HCT116 (cell line): ENCODE measurements at places on chromosomes 6 and 20. TPM values are rescaled to one million over a fixed set of nuclear protein-coding genes. Genes with fewer than 3 reads are reported as not detected.

DNA sequence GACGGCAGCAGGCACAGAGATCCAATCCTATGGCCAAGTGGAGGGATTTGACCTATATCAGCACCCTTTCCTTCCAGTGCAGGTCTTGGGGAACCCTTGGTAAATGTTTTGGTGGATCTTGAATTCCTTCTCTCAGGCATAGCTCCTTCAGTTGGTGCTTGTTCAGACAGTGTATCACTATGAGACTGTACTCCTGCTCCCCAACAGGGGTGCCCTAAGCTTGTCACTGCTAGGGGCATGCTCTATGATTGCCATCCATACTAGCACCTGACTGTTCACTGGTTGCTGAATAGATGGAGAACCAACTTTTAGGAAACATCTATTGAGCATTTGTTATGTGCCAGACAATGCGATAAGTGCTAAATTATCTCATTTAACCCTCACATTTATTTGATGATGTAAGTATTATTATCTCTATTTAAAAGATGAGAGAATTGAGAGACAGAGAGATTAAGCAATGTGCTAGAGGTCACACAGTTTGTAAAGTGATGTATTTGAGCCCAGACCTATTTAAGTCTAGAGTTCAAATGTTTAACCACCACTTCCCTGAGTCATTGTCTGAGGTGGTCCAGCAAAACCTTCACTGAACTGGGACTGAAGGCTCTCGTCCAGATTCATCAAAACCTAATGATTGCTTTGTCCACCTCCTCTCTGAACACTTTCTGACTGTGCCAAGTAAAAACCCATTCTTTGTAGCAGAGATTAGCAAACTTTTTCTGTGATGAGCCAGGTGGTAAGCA lies 34.3 kb downstream of the ADGRF1 start:
- peaks cover 21% of the 10 kb centered on the region; the same call in 1 of the 2 replicates for H3K36me3 ChIP-seq
- DNase-seq = no peak
- no peak overlapping the region for H3K27ac ChIP-seq
- no peaks in the 10 kb centered on the region for H3K4me1 ChIP-seq
- no peaks in the 10 kb centered on the region for H3K27me3 ChIP-seq
- no peak overlapping the region for H3K4me3 ChIP-seq

DNA sequence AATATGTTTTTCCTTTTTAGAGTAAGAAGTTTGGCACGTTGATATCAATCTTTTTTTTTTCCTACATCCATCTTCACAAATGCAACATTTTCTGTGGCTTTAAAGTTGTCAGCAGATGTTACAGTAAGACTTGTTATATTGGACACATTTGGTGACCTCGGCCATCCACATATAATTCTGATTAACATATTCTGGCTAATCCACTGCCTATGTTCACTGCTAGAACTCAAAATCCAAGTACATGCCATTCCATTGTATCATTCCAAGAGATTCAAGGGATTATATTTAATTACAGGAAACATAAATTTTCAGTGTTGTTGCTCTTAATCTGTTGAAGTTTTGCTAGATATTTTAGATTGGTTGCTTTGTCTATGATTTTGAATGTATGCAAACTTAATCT lies 367.6 kb downstream of the TENT5A start:
- no peak overlapping the region for H3K4me3 ChIP-seq
- H3K27ac ChIP-seq = no peak overlapping the region
- DNase-seq = no peak
- H3K36me3 ChIP-seq = no peaks in the 10 kb centered on the region

- peak overlapping the region; percentile 41 for H3K4me3 ChIP-seq
- H3K36me3 ChIP-seq = no peaks in the 10 kb centered on the region
- H3K4me1 ChIP-seq = peaks cover 39% of the 10 kb centered on the region
- no peaks in the 10 kb centered on the region for H3K27me3 ChIP-seq
- H3K27ac ChIP-seq = peak overlapping the region; percentile 44
- DNase-seq = peak; percentile 77
Measured at GRCh38 chr6:30877419-30878262, 6.7 kb upstream of the DDR1 start.

DNA sequence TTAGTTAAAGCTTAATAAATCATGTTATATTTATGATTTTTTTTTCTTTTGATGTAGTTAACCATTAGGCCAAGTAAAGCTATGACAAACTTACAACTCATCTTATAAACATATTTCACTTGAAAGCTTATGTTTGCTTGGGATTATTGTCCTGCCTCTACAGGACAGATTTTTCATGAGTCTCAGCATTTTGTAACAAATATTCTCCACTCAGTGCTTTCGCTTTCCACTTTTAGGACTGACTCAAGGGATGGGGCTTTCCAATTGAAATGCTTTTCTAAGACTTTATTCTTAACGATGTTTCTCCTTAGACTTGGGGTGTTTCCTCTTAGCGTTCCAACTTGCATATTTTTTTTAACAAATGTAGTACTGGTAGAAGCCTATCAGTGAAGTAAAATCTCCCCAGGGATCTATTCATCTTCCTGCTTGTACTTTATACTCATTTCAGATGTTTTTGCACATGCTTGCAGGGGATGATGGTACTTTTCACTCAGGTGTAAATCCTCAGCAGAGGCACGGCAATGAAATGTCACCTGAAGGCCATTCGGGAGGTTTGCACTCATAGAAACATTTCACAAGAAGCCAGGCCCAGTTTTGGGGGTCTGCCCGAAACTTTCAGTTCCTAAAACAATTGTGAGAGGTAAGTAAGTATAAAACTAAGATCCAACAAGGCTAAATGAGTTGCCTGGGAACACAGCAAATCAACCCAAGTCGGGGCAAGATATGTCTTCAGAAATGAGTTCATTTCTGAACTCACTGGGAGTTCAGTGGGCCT lies 298.1 kb upstream of the FOXQ1 start:
- H3K27ac ChIP-seq = no peak overlapping the region
- H3K36me3 ChIP-seq = no peaks in the 10 kb centered on the region
- H3K27me3 ChIP-seq = peaks cover 12% of the 10 kb centered on the region; the same call in 1 of the 2 replicates
- no peaks in the 10 kb centered on the region for H3K4me1 ChIP-seq
- no peak for DNase-seq

DNA sequence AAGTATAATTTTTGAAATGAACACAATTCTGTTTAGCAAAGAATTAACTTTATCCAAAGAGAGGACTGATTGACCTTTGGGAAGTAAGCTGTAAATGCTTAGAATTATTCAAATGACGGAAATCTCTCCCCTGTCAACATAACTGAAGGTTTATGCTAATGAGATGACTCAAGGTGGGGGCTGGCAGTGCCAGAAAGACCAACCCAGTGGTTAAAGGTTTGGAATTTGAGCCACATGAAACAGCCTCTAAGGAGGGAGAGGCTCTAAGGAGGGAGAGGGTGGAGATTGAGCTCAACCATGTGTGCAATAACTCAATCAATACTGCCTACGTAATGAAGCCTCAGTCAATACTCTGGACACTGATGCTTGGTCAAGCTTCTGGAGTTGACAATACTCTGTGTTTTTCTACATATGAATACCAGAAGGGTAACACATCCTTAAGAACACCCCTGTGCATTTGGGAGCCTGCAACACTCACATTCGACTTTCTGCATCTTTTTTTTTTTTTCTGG lies 123.4 kb upstream of the TENT5A start:
- no peak for DNase-seq
- no peaks in the 10 kb centered on the region for H3K36me3 ChIP-seq
- H3K27me3 ChIP-seq = no peaks in the 10 kb centered on the region
- H3K4me1 ChIP-seq = peaks cover 4% of the 10 kb centered on the region; the same call in 1 of the 2 replicates

DNA sequence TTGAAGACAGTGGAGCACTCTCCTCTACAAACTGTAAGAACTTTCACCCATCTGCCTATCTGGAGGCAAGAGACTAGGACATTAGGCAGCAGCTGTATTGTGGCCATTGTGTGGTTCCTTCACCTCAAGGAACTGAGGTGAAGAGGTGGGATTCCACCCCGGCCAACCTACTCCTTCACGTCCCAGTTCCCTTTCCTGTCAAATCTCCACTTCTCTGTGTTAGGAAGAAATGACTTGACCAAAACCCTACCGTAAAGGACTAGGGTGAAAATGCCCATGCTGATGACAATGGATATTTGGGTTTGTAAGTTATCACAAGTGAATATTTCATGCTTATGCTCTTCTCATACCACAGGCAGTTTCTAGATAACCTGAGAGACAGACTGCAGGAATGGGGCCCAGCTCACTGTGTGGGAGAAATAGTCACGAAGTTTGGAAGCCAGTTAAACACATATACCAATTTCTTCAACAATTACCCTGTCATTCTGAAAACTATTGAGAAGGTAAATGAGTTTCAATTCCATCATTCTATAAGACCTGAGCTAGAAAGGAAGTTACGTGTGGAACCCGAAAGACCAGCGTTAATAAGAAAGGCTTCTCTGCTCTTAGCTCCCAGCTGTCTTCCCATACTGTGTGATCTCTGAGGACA lies 86.6 kb downstream of the ECT2L start:
- no peak overlapping the region for H3K4me3 ChIP-seq
- H3K27me3 ChIP-seq = no peaks in the 10 kb centered on the region
- no peaks in the 10 kb centered on the region for H3K36me3 ChIP-seq
- DNase-seq = no peak
- H3K27ac ChIP-seq = no peak overlapping the region
- H3K4me1 ChIP-seq = no peaks in the 10 kb centered on the region

CST7 gene
- total RNA-seq = not detected

DNA sequence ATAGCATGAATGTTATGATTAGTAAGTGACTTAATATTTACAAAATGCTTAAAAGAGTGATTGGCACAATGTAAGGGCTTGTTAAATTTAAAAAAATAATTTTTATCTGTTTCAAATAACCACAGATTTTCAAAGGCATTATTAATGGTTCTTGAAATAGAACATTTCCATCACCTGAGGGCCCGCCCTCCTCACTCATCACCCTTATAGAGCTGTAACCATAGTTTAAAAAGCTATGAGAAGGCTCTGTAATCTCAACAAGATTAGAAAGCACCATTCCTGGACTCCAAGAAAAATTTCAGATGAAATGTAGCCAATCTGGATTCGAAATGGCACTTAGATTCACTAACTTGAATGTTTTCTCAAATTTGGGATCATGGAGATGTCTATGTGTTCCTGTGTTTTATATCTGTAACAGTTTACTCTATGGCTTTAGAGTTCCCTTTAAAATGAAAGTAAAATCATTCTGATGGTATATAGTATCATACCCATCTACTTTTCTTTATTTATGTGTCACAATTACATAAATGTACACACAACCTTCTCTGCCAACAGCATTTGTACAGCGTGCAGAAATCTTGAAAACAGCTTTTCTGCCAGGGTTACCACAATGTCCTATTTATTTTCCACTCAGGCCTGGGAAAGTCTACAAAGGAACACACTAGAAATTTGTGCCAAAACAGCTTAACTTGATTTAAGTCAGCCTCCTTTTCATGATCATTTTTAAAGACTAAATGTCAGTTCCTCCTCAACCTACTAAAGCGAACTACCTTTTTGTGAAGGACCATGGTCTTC lies 207.7 kb downstream of the TBX18 start:
- no peaks in the 10 kb centered on the region for H3K4me1 ChIP-seq
- no peak for DNase-seq
- H3K27me3 ChIP-seq = no peaks in the 10 kb centered on the region
- H3K36me3 ChIP-seq = no peaks in the 10 kb centered on the region

GRCh38 chr20:57727863-57728262 lies 18.0 kb upstream of the PMEPA1 start:
- DNase-seq = no peak
- no peak overlapping the region for H3K27ac ChIP-seq
- no peak overlapping the region for H3K4me3 ChIP-seq
- no peaks in the 10 kb centered on the region for H3K36me3 ChIP-seq
- H3K4me1 ChIP-seq = no peaks in the 10 kb centered on the region

GRCh38 chr6:155033021-155033791 lies 38.1 kb downstream of the TIAM2 start:
- no peak for DNase-seq
- no peaks in the 10 kb centered on the region for H3K4me1 ChIP-seq
- no peaks in the 10 kb centered on the region for H3K27me3 ChIP-seq
- no peak overlapping the region for H3K4me3 ChIP-seq

ABT1 gene
- total RNA-seq = 26.7 TPM

DNA sequence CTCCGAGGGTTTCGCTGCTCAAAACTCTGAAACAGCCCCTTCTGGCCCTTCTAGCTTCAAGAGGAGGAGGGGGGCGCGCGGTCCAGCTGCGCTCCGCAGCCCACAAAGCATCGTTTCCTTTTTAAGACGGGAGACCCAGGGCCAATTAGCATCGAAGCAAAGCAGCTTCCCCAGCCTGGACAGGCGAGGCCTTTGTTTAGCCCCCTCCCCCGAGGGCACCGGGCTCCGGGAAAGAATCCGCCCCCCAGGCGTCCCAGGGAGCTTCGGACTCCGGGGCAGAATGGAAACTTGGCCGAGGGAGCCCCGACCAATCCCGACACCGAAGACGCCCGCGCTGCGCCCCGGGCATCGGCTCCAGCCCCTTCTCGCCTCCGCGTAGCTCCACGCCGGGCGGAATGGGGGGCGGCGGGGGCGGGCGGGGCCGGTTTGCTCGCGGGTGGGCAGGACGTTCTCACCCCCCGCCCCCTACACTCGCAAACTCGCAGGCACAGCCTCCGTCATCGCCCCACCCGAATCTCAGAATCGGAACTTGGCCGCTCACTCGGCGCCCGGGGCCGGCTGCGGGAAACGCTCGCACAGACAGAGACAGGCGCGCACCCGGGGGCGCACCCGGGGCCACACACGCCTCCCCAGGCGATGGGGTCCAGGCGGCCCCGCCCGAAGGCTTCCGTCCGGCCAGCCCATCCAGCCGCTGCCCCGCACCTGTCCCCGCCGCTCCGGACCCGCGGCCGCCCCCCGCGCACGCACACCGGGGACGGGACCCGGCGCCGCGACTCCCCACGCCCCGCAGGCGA lies 628 bp downstream of the NKAIN4 start:
- H3K36me3 ChIP-seq = no peaks in the 10 kb centered on the region
- DNase-seq = no peak
- H3K27me3 ChIP-seq = no peaks in the 10 kb centered on the region
- H3K4me3 ChIP-seq = no peak overlapping the region
- H3K27ac ChIP-seq = no peak overlapping the region

CLVS2 gene
- total RNA-seq = not detected

DNA sequence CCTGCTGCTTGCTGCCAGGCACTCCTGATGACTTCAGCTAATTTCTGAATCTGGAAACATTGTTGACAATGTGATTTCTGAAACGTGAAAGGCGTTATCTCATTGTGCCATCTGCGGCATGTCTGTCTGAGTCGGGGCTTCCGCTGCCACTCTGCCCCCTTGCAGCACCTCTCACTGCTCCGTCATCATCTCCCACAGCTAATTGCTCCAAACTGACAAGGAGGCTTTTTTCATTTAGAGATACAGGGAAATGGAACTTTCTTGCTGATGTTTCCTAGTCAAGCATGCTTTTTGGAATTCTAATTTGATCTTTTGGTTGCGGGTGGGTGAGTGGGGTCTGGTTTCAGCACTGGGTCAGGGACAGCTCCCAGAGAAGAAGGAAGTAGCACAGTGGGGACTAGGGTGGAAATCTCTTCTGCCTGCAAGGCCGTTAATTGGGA lies 233.5 kb downstream of the DHX35 start:
- no peak overlapping the region for H3K4me3 ChIP-seq
- H3K27me3 ChIP-seq = no peaks in the 10 kb centered on the region
- no peaks in the 10 kb centered on the region for H3K36me3 ChIP-seq
- no peak overlapping the region for H3K27ac ChIP-seq
- no peaks in the 10 kb centered on the region for H3K4me1 ChIP-seq
